CD4-positive, alpha-beta T cell treated with Interleukin-17A for 1 hour (primary cell): ENCODE measurements at places on chromosomes 7 and 10.

DNA sequence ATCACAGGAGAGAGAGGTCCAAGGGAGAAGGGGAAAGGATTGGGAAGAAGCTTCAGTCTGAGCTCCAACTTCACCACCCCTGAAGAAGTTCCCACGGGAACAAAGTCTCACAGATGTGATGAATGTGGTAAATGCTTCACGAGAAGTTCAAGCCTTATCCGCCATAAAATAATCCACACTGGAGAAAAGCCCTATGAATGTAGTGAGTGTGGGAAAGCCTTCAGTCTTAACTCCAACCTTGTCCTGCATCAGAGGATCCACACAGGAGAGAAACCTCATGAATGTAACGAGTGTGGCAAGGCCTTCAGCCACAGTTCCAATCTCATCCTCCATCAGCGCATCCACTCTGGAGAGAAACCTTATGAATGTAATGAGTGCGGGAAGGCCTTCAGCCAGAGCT lies 16.0 kb upstream of the ZSCAN21 start:
- DNase-seq: no peak

- DNase-seq: no peak
These were observed 9.5 kb upstream of the C10orf71 start for GRCh38 chr10:49289480-49289879.

- no peak for DNase-seq
These were observed 29.4 kb upstream of the PCGF5 start for GRCh38 chr10:91190876-91191583.

DNA sequence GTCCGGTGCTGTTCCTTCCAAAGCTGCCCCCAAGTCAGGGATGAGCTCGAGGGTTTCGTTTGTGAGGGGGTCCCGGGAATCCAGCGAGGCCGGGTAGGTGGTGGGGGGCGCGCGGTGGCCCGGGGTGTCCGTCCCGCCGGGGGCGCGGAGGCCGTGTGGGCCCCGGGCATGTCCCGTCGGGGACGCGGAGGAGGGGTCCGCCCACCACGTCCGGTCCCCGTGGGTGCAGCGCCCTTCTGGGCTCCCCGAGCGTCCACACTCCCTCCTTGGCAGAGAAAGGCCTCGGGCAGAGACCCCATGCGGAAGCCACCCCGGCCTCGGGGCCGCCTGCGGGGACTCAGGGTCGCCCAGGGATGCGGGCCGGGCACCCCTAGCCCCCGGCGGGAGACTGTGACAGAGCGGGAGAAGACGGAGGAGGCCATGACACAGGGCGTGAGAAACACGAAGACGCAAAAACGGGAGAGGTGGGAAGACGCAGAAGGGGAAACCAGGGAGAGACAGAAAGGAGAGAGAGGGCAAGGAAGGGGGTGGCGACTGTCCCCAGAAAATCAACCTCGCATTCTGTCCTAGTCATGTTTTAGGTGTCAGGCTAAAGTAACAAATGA lies 640 bp upstream of the ZNF425 start:
- peak; percentile 63 for DNase-seq

- DNase-seq: peak; percentile 82
These were observed at the start of gene EPHA1 for GRCh38 chr7:143408686-143409561. Gene EPHA1, minus strand, starts transcription at chr7:143408856. Its CDS starts 51 bp downstream, at chr7:143408805.

DNA sequence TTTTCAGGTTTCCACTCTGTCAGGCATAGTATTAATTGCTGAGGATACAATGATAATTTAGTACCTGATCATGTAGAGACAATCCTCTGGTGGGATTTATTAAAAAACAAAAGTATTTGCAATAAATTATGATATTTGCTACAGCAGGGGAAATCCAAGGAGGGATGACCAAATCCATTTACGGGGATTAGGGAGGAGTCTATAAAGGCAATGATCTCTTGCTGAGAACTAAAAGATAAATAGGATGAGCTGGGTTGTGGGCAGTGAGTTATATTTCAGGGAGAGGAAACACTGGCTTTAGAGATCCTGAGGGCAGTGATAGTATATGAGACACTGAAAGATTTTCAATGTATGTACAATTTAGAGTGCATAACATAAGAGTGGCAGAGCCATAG lies 305.5 kb downstream of the GPR37 start:
- DNase-seq: no peak

- DNase-seq: no peak
These were observed 33.3 kb downstream of the COX15 start for GRCh38 chr10:99698504-99699080.

GRCh38 chr10:129866894-129867293 lies 97.2 kb downstream of the EBF3 start:
- no peak for DNase-seq

DNA sequence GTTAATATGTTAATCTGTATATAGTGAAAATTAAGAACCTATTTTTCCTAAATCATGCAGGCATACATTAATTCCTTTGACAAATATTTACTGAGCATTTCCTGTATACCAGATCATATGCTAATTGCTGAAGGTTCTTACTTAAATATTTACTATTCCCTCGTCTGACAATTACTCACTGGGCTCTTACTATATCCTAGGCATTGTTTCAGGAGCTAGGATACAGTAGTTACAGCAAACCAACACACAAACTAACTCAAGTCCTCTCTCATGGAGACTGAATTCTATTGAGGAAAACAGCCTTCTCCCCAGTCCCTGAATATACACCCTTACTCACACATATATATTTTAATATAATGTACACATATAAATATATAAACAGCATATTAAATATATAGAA lies 786.0 kb downstream of the NRG3 start:
- no peak for DNase-seq

DNA sequence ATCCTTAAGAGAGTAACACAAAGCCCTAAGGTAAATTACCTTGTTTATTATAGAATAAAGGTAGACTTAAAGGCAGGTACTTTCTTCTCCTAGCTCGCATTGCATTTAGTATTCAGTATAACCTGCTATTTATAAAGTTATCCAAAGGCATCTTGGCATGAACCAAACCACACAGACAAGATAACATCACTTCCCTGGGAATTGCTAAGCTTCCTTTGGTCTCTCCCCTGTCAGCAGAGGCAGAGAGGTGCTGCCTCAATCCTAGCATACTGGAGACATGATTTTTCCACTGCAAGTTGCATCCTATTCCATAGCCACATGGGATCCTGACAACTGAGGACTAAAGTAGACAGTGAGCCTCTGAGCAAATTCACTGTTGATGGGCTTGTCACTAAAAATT lies 101.7 kb upstream of the IL6 start:
- no peak for DNase-seq

GRCh38 chr7:152998420-152998819 lies 238.9 kb downstream of the ACTR3B start:
- DNase-seq: no peak

DNA sequence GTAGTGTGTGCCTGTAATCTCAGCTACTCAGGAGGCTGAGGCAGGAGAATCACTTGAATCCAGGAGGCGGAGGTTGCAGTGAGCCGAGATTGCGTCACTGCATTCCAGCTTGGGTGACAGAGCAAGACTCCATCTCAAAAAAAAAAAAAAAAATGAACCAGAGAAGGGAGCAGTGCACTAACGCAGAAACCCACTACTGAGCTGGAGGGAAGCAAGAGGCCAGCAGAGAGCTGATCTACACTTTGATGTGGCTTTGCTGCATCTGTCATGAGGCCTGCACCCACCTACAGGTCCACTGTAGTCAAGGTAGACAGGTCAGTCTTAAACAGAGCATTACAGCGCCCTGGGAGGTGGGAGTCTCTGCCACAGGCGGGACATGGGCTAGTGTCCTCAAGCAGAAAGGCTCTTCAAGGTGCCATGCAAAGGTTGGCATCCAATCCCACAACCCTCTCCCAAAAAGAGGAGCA lies 30.0 kb downstream of the MAT1A start:
- DNase-seq: no peak

- no peak for DNase-seq
These were observed 68.5 kb upstream of the BMPER start for GRCh38 chr7:33836797-33837355.

DNA sequence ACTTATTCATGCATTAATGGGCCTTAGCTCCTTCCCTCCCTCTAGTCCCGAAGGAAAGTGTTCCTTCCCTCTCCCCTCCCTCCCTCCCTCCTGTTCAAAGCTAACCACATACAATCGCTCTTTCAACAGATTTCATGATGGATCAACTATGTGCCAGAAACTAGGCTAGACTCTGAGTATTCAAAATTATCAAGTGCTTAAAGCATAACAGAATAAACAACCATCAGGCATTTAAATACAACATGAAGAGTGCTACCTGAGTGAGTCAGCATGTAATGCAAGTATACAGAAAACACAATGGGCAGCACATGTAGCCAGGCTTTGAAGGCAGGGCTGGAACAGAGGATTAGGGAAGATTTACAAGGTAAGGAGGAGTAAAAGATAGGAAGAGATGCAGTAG lies 11.3 kb downstream of the CHCHD3 start:
- no peak for DNase-seq

DNA sequence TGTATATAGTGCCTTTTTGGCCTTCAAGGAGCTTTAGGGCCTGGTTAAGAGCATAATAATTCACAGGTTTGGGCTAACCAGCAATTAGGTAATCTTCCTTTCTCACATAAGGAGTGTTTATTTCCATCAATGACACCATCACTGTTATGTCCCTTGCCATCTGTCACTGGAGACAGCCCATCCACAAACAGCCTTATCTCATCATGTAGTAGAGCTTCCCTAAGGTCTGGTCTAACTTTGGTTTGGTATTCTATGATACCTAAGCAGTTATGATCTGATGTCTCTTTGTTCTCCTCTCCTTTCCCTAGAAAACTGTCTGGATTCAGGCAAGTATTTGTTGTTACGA lies 26.4 kb downstream of the MAPK8 start:
- DNase-seq: no peak

DNA sequence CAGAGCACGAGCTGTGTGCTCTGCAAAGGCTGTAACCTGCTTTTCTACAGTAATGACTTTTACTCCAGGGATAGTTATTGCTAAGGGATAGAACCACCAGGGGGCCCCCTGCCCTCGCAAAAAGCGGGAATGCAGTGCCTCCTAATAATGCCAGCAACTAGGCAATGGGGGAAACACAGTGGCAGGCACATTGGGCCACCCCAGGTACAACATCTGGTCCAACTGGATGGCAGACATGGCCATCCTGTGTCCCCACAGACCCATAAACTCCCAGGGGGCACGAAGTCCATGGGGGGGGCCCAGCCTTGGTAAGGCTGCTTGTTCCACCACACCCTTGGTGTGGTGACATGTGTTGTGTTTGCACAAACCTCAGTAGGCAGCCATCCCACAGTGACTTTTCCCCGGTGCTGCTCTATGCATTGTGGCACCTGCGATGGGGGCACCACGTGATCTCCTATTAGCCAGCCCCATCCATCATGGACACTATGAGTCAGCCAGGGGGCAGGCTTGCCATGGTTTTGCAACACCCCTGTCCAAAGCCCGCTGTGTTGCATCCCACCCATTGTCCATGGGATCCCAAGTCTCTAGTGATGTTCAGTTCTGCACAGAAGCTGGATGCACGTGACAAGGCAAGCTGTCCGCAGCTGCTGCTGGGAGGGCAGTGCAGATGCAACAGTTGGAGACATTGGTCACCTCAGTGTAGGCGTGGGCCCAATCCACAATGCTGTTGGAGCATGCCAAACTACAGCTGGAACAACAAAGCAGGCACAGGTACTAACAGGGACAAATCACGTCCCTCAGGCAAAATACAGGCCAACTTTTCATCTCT lies 84.0 kb downstream of the ANLN start:
- DNase-seq: peak; percentile 14

GRCh38 chr10:11152801-11153200 lies 135.1 kb downstream of the CELF2 start:
- no peak for DNase-seq

GRCh38 chr7:34622182-34622581 lies 35.8 kb upstream of the NPSR1 start:
- DNase-seq: no peak

DNA sequence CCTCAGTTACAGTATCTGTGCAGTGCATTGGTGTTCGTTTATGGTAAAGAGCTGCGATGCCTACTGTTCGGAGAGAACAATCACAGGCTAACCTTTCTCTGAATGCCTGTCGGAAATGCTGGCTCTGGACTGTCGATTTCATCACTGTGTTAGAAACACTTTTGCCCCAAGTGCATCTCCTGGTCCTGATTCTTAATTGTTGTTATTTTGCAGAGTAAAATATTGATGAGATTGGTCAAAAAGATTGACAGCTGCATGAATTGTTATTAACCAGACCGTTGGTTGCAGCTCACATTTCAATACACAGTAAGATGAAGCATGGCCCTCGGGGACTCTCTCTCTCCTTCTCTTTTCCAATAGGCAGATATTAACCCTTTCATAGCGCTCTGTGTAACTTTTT lies 557.4 kb upstream of the ADARB2 start:
- DNase-seq: no peak

- DNase-seq: no peak
These were observed 65.4 kb downstream of the ZNF467 start for GRCh38 chr7:149708026-149708425.

- no peak for DNase-seq
These were observed 295.9 kb downstream of the PLXNA4 start for GRCh38 chr7:132280335-132280734.

GRCh38 chr10:26777686-26778085 lies 80.2 kb downstream of the PDSS1 start:
- no peak for DNase-seq

- DNase-seq: no peak
These were observed 91.1 kb downstream of the SVIL start for GRCh38 chr10:29543715-29544114.

- DNase-seq: peak; percentile 49
These were observed 94.5 kb downstream of the MAD1L1 start for GRCh38 chr7:2138146-2138765.

DNA sequence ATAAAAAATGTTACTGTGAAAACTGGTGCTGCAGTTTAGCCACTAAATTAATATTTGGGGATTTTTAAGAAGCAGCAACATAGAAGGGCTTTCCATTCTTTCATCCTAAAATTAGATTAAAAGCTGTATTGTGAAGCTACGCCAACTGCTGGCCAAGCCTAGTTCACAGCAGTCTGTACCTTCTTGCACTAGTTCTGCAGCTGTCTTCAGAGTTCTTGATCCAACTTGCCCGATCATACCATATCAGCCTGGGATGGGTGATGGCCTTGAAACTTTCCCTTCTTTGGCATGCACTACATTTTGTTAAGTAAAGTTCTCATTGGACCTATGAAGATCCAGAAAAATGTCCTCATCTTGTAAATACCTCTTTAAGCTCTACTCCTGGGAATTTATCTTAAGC lies 20.3 kb upstream of the PANK1 start:
- DNase-seq: no peak

DNA sequence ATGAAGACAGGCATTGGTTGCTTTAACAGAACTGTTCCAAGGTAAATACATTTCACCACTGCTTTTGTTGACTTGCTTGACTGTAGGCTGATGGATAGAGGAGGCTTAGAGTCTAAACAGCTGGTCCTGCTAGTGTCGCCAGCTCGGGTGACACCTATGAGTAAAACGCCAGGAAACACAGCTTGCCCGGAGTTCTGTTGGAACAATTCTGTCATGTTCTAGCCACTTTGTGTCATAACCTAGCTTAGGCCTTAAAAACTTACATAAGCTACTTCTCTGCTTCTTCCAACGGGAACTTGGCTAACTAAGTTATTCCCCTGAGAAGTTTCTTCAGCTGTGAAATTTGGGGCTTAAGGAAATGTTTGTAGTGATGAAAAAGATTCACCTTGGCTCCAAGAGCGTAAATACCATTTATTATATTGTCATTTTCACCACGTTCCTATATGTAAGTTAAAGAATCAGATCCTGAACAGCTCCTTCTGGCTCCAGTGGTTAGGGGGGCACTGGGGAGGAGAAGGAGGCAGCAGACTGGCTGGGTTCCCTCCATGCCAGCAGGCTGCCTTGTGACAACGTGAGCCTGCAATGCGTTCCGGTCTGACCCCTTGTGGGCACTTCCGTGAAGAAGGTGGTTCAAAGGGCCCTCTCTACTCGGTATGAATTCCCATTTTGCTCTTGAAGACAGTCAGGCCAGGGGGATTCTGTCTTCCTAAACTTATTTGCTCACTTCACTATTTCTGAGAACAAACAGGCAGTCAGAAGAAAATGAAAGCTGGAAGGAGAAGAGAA lies 253.2 kb downstream of the BMPER start:
- DNase-seq: no peak
